ENCODE measurements at places on chromosomes 7 and 10.

- no peak for DNase-seq
Measured at GRCh38 chr7:151398446-151399304, 11.2 kb downstream of the WDR86 start.

DNA sequence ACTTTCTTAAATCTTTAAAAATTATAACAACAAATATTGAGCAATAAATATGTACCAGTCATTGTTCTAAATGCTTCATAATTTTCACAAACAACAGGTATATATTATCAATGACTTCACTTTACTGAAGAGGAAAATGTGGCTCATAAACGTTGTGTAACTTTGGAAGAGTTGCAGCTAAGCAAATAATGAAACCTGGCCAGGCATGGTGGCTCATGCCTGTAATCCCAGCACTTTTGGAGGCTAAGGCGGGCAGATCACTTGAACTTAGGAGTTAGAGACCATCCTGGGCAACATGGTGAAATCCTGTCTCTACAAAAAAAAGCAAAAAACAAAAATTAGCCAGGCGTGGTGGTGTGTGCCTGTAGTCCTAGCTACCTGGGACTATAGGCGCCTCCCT is 71.9 kb upstream of the AMPH start:
- DNase-seq, result no peak

DNA sequence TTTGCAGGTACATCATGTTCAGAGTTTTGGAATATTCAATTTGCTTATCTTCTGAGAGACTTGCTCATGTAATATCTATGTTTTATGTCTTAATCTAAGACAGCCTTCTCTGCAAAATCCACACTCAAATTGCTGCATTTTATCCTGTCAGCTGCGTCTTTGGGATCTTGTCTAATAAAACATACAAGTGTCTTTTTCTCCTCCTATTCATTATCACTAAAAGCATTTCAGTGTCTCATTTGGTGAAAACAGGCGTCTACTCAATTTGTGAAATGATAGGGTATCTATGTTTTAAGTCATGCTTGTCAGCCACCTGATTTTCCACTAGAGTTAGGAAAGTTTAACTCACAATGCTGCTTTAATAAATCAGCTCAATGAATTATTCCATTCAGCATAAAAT is 112.7 kb upstream of the LRRTM3 start:
- DNase-seq, result no peak

DNA sequence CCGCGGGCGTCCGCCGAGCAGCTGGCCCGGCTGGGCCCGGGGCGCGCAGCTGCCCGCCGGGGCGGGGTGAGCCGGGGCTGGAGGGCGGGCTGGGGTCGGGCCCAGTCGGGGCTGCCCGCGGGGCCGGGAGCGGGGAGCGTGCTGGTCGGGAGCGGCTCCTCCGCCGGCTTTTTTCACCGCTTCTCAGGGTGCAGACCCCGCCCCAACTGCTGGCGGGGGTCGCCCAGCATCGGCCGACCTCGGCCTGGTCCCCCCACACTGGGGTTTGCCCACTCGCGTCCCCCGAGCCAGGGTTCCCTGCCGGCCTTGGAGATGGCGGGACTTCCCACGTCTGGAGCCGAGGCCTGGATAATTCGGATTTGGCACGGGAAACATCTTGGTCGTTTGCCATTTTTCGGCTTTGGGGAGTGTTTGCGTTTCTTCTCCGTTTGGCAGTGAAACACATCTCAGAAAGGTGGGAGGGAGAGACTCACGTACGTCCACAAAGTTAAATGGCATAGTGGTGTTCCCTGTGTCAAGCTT is 432 bp downstream of the TMEM248 start:
- DNase-seq, result no peak

DNA sequence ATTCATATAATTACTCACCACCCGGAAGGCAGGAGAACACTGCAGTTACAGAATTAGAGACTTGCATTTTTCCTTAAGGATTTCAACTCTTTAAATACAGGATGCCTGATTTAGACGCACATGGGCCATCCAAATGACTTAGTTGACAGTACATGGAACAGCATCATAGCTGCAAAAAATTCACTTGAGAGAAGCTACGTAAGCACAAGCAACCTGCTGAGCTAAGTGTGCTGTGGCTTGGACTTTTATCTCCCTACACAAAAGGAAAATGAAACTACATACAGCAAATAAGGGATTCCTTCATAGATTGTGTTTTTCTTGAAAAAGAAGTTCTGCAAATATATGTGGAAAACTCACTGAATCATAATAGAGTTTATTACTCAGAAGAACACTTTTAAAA is 152.6 kb downstream of the POU6F2 start:
- no peak for DNase-seq
